Activated T-helper 17 cell treated with anti-CD3 and anti-CD28 coated beads, Interleukin-2, amount 50 U/mL, for 72 hours (primary cell): ENCODE measurements at places on chromosomes 3 and 15.

DNA sequence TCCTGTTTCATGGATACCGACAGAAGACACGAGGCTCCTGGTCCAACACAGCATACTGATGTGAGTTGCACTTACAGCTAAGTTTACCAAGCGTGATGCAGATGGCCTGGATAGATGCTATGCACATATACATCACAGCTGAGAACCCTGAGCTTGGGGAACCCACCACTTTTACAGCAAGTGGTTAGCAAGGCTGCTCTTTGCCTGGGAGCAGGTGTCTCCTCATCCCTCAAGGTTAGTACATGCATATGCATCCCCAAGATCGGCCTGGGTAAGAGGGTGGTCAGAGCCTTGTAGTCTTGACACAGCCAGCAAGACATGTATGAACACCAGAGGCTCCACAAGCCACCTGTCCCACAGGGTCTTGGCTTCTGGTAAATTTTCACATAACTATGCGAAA, 28.3 kb downstream of the LRRC2 start:
- no peak for ATAC-seq

DNA sequence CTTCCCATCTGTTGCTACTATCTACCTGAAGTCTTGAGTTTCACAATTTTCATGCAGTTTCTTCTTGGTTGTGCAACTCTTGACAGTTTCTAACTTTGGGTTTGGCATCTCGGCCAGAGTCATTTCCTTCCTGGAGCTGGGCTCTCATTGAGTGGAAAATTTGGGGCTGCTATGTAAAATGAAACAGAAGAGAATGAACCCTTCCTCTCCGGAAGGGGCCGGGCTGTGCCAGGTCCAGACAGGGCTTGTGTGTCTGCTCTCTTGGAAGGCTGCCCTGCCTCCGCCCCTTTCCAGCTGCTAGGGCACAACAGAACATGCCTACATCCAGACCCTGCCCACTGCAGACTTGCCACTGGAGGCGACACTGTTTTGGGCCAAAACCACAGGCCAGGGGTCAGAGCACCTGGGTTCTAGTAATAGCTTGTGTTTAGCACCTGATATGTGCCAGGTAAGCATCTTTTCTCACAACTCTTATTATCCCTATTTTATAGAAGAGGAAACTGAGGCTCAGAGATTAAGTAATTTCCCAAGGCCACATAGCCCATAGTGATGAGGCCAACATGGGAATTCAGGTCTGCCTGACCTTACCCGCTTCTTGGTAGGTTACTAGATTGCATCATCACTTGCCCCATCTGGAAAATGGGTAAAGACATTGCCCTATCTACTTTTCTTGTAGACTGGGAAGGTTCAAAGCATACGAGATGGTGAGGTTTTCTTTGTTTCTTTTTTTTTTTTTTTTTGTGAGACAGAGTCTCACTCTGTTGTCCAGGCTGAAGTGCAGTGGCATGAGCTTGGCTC, 25.0 kb downstream of the IRAK2 start:
- peak; percentile 30 for ATAC-seq

- ATAC-seq: peak; percentile 43
These were observed 16.9 kb downstream of the TGFBR2 start for GRCh38 chr3:30623351-30623750.

GRCh38 chr3:129045675-129046036, 14.9 kb upstream of the GP9 start:
- ATAC-seq: peak; percentile 91

- ATAC-seq: no peak
These were observed 51.5 kb upstream of the AGTR1 start for GRCh38 chr3:148646126-148646665.

- no peak for ATAC-seq
These were observed 300.1 kb upstream of the LYSMD4 start for GRCh38 chr15:100033140-100033857.

DNA sequence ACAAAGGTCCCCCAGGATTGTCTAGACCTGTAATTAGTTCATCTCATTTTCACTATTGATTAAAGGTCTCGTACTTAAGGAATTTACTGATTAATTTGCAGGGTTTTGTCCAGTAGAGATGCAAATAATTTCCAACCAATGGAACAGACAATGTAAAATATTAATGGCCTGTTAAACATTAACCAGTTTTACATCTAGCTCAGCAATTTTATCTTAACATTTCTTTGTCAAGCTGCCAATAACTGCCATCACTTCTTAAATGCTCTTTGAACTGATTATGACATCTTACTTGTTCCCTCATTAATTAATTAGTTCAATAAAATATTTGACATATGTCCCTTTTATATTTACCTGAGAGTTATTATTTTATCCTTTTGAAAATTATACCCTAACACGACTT, 9.4 kb upstream of the STRIT1 start:
- no peak for ATAC-seq

DNA sequence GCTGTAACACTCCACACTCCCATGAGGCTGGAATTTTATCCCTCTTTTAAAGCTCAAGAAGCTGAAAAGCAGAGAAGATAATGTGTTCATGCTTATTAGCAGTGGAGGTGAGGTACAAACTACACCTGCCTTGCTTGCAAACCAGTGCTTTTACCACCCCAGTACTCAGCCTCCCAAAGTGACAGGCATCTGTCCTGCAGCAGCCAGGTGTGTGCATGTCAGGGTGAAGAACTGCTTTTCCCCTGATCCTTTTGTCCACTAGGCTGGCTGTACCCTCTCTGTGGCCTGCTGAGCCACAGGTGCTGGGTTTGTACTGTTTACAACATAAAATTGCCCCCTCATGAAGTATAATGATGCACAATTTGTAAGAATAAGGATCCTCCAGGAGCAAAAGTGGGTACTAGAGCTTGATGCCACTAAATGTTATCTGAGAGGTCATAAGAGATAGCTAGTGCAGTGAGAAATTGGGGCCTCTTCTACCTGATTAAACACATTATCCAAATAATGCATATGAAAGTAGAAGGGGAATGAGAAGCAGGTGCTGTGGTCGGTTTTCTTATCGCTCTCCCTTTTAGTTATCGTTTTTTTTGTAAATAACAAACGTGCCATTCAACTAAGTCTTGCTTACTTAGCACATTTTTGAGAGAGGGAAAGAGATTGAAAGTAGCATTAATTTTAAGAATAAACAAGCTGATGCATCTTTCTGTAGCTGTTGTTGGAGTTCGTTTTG, 39.2 kb upstream of the GADL1 start:
- no peak for ATAC-seq

- no peak for ATAC-seq
These were observed 125.5 kb upstream of the FGF7 start for GRCh38 chr15:49297584-49297983.

DNA sequence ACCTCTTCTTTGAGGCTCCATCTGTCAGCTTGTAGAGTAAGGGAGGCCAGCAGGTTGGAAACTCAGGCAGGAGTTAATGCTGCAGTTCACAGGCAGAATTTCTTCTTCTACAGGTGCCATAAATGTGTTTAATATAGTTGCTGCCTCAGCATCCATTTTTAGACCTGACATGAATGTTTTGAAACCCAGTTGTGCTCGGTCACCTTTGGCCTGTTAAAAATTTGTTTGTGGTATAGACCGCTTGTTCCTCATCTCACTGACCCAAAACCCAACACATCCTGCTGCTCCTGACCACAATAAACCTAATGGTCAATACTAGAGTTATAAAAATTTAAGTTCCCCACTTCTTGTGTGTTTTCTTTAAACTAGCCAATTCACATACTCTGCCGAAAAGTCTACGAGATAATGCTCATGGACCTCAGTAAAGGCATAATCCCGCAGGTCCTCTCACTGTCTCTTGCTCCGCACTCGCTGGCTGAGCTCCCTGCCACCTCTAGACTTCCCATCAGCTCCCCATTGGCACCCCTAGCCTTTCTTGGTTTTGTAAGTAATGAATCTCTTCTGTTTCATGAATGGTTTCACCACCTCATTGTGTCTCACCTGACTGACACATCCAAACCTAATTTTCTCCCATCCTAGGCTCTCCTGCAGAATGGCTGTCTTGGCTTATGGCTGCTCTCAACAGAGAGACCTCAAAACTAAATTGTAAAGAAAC, 138.5 kb upstream of the STRIT1 start:
- no peak for ATAC-seq

DNA sequence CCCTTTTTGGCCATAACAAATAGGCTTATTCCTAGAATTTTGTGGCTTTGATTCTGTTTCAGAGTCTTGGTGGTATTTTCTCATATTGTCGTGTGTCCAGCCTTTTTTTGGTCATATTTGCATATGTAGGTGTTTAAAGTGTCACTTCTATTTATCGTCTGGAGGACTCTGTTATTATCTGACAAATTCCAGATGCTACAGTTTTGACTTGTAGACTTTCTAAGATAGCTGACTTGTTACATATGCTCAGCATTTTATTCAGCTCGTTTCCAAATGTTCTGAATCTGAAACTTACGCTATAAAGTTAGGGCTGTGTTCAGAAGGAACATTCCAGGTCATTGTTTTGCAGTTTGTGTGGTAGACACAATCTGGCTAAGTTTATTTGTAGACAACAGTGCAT, 1.9 kb downstream of the PPP4R2 start:
- ATAC-seq: no peak

- no peak for ATAC-seq
These were observed 92.0 kb upstream of the LINGO1 start for GRCh38 chr15:77724715-77725114.

- no peak for ATAC-seq
These were observed 8.4 kb upstream of the LRRC3B start for GRCh38 chr3:26614006-26614685.

- ATAC-seq: no peak
These were observed 20.5 kb downstream of the POLR2M start for GRCh38 chr15:57727031-57727430.

GRCh38 chr15:90203473-90203872, 2.3 kb downstream of the SEMA4B start:
- ATAC-seq: no peak
